ENCODE measurements at places on chromosomes 1 and 21. TPM values are rescaled to one million over a fixed set of nuclear protein-coding genes. Genes with fewer than 3 reads are reported as not detected.

Gene DYNLT5
- 3.3 TPM for total RNA-seq

Gene PLEKHN1
- total RNA-seq: 1.2 TPM

Gene MAN1C1
- 32.2 TPM for total RNA-seq

Gene CRP
- total RNA-seq: not detected

Gene SLAMF8
- total RNA-seq: 8.0 TPM

Gene MIER1
- total RNA-seq: 54.6 TPM

Gene TEKT2
- total RNA-seq: not detected

Gene KLHDC9
- total RNA-seq: 0.78 TPM

DNA sequence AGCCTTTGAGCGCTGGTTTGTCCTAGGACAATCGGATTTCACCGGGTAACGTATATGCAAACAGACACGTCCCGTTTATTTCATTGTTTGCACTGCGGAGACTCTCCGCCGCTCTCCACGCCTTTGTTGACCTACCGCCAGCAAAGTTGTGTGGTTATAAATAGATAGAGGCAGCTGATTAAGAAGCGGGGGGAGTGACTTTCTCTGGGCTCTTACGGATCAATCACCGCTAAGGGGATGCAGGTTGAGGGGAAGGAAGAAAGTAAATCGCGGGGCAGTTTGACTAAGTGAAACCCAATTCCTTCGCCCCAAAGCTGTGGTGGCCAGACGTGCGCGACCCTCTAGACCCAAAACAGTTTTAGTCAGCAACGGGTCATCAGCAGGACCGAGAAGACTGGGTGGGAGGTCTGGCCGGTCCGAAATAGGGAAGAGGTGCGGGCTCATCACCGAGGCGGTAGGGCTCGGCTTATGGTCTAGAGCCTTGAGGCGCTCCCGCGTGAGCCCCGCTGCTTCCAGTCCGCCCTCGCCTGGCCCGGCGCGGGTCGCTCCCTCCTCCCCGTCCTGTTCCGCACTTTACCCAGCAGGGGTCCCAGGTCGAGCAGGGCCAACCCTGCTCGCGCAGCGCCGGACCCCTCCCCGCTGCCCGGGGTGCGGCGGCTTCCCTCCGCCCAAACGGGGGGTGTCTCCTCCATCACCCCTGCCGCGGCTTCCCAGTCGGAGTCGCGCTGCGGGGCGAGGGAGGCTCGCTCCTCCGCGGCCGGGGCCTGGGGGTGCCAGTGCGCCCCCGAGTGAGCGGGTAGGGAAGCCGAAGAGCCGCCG lies 120.8 kb upstream of the RRP15 start:
- H3K4me3 ChIP-seq: peak overlapping the region; percentile 35
- no peaks in the 10 kb centered on the region for H3K36me3 ChIP-seq
- H3K27ac ChIP-seq: no peak overlapping the region
- DNase-seq: peak; percentile 52

DNA sequence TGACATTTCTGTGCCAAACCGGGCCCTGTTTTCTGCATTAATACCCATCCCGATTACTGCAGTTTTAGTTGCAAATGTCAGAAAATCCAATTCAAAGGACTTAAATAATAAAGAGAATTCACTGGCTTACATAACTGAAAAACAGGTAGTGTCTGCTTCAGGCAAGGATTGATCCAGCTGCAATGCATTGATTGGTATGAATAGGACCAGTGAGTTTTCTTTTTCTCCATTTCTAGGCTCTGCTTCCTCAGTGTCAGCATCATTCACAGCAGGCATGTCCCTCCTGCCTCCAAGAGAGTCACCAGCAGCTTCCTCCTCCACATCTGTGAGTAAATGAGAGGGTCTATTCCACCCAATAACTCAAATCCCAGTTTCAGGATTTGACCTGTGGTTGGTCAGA lies 33.7 kb upstream of the ACTL8 start:
- no peak overlapping the region for H3K27ac ChIP-seq
- H3K27me3 ChIP-seq: no peaks in the 10 kb centered on the region
- H3K4me3 ChIP-seq: no peak overlapping the region
- H3K4me1 ChIP-seq: no peaks in the 10 kb centered on the region
- no peak for DNase-seq

- H3K4me3 ChIP-seq: no peak overlapping the region
- H3K27me3 ChIP-seq: no peaks in the 10 kb centered on the region
- no peak overlapping the region for H3K27ac ChIP-seq
- no peaks in the 10 kb centered on the region for H3K4me1 ChIP-seq
- H3K36me3 ChIP-seq: no peaks in the 10 kb centered on the region
Measured at GRCh38 chr1:198328458-198329032, 171.7 kb downstream of the NEK7 start.

- no peaks in the 10 kb centered on the region for H3K36me3 ChIP-seq
- no peak within 1 kb of the TSS for H3K27ac ChIP-seq
- DNase-seq: peak; percentile 81
- H3K4me3 ChIP-seq: peak within 1 kb of the TSS; percentile 6
Measured at GRCh38 chr1:26993237-26994019, at the start of gene TRNP1. TSS of gene TRNP1 (plus strand) at chr1:26993692. CDS start at chr1:26993787, 95 bp downstream.

DNA sequence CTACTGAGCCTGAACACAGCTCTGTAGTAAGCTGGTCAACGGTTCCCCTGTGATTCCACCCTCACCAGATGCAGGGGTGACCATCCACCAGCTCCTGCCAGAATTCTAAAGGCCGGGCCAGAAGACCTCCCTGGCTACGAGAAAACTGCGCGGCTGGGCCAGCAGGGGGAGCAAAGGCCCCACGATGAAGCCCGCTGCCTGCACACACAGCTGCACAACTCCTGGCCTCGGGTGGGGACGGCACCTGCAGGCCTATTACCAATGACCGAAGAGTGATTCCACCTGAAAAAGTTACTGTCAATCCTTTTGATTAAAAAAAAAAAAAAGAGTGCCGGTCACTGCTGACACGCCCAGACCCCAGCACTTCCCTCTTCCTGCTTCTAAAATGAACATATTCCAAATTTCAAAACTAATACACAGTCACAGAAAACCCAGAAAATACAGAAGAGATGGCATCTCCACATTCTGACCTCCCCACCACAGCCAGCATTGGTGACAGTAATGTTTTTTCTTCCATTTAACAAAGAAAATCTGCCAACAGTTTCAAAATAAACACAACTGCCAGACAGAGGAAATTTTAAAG lies 49.8 kb upstream of the RIPK4 start:
- H3K27ac ChIP-seq: no peak overlapping the region
- peak; percentile 85 for DNase-seq
- H3K27me3 ChIP-seq: no peaks in the 10 kb centered on the region
- H3K36me3 ChIP-seq: no peaks in the 10 kb centered on the region
- no peak overlapping the region for H3K4me3 ChIP-seq
- H3K4me1 ChIP-seq: no peaks in the 10 kb centered on the region

GRCh38 chr1:14508613-14509012 lies 89.9 kb upstream of the KAZN start:
- H3K27me3 ChIP-seq: no peaks in the 10 kb centered on the region
- H3K4me3 ChIP-seq: no peak overlapping the region
- no peak overlapping the region for H3K27ac ChIP-seq
- H3K36me3 ChIP-seq: no peaks in the 10 kb centered on the region
- H3K4me1 ChIP-seq: no peaks in the 10 kb centered on the region

DNA sequence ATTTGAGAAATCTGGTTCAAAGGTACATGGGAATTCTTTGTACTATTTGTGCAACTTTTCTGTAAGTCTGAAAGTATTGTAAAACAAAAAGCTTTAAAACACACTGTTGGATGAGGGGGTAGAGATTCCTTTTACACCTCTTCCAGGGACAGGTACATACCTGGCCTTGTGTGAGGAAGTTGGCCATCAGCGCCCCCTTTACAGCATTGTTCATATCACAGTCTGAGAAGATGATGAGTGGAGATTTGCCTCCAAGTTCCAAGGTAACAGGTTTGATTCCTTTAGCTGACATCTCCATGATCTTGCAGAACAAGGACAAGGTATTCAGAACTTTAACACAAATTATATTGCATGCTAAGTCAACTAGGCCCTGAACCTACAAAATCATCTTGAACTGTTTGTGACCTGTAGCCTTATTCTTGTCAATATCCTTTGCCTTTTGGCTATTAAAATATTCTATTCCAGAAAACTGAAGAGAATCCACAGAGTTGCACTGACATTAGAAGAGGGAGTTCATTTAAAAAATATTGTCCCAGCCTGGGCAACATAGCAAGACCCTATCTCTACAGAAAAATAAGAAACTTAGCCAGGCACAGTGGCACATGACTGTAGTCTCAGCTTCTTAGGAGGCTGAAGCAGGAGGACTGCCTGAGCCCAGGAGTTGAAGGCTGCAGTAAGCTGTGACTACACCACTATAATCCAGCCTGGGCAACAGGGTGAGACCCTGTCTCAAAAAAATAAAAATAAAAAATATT lies 18.9 kb downstream of the ALDH9A1 start:
- H3K36me3 ChIP-seq: peaks cover 5% of the 10 kb centered on the region
- H3K4me1 ChIP-seq: no peaks in the 10 kb centered on the region
- H3K27me3 ChIP-seq: no peaks in the 10 kb centered on the region
- DNase-seq: no peak
- no peak overlapping the region for H3K4me3 ChIP-seq

GRCh38 chr1:19457607-19458006 lies 27.7 kb downstream of the CAPZB start:
- peaks cover 15% of the 10 kb centered on the region for H3K4me1 ChIP-seq
- no peaks in the 10 kb centered on the region for H3K27me3 ChIP-seq
- no peak overlapping the region for H3K4me3 ChIP-seq
- DNase-seq: no peak
